ENCODE measurements at places on chromosomes 5 and 9. TPM values are rescaled to one million over a fixed set of nuclear protein-coding genes. Genes with fewer than 3 reads are reported as not detected.

The GRM6 gene
- total RNA-seq: not detected

The THBS4 gene
- total RNA-seq: 3.9 TPM

The LCN12 gene
- not detected for total RNA-seq

The TAF11L5 gene
- total RNA-seq: not detected

The TMEM38B gene
- total RNA-seq: 15.0 TPM

The ADCY2 gene
- total RNA-seq: 6.5 TPM

The EGFLAM gene
- total RNA-seq: 17.4 TPM

The PRRX2 gene
- total RNA-seq: 8.6 TPM

The FAM170A gene
- not detected for total RNA-seq

The LEAP2 gene
- total RNA-seq: 3.0 TPM

The MAT2B gene
- 61.9 TPM for total RNA-seq

The ENTPD2 gene
- total RNA-seq: 6.4 TPM

The PCDHA12 gene
- 0.90 TPM for total RNA-seq

The TAF1L gene
- not detected for total RNA-seq

The PRSS3 gene
- not detected for total RNA-seq

The ZNF354C gene
- 28.9 TPM for total RNA-seq

The TOR1A gene
- 20.5 TPM for total RNA-seq

The MYMK gene
- total RNA-seq: 1.2 TPM

The RMI1 gene
- total RNA-seq: 17.5 TPM

The ANKRD18A gene
- total RNA-seq: 0.95 TPM

The GPR150 gene
- total RNA-seq: not detected

The FAT2 gene
- 5.0 TPM for total RNA-seq

The JADE2 gene
- 8.9 TPM for total RNA-seq

The NUTM2F gene
- not detected for total RNA-seq

The GZMA gene
- 1.4 TPM for total RNA-seq

The SHOC1 gene
- total RNA-seq: not detected

The CMYA5 gene
- 25.4 TPM for total RNA-seq

The PCDHA4 gene
- total RNA-seq: 1.1 TPM

The PCDHB16 gene
- 3.3 TPM for total RNA-seq

The GM2A gene
- total RNA-seq: 33.7 TPM

The FOXD4L5 gene
- 0.05 TPM for total RNA-seq

The MEIKIN gene
- total RNA-seq: not detected

The CCDC152 gene
- 3.3 TPM for total RNA-seq

The FOXD4L3 gene
- total RNA-seq: not detected

The CARD6 gene
- total RNA-seq: 6.0 TPM

The PCDHGC4 gene
- 6.8 TPM for total RNA-seq

The SMIM33 gene
- not detected for total RNA-seq

The HBEGF gene
- 9.7 TPM for total RNA-seq
